Activated CD4-positive, alpha-beta T cell treated with anti-CD3 and anti-CD28 coated beads for 24 hours (primary cell): ENCODE measurements at places on chromosomes 7 and 10.
A peak's percentile ranks its signal among the peaks of the same experiment; 100 is the strongest.

GRCh38 chr7:155850001-155850436 lies 37.8 kb upstream of the SHH start:
- no peak for DNase-seq

GRCh38 chr7:140196361-140197217 lies 19.8 kb upstream of the KDM7A start:
- no peak for DNase-seq

- no peak for DNase-seq
These were observed 5.4 kb downstream of the RELN start for GRCh38 chr7:103984050-103984449.

GRCh38 chr7:17709127-17709526 lies 231.2 kb downstream of the SNX13 start:
- no peak for DNase-seq

- no peak for DNase-seq
These were observed 8.6 kb downstream of the WNT16 start for GRCh38 chr7:121337398-121337797.

- no peak for DNase-seq
These were observed 108.7 kb downstream of the TYW1 start for GRCh38 chr7:67105377-67105776.

GRCh38 chr7:12670743-12671520 lies 16.5 kb upstream of the ARL4A start:
- no peak for DNase-seq

DNA sequence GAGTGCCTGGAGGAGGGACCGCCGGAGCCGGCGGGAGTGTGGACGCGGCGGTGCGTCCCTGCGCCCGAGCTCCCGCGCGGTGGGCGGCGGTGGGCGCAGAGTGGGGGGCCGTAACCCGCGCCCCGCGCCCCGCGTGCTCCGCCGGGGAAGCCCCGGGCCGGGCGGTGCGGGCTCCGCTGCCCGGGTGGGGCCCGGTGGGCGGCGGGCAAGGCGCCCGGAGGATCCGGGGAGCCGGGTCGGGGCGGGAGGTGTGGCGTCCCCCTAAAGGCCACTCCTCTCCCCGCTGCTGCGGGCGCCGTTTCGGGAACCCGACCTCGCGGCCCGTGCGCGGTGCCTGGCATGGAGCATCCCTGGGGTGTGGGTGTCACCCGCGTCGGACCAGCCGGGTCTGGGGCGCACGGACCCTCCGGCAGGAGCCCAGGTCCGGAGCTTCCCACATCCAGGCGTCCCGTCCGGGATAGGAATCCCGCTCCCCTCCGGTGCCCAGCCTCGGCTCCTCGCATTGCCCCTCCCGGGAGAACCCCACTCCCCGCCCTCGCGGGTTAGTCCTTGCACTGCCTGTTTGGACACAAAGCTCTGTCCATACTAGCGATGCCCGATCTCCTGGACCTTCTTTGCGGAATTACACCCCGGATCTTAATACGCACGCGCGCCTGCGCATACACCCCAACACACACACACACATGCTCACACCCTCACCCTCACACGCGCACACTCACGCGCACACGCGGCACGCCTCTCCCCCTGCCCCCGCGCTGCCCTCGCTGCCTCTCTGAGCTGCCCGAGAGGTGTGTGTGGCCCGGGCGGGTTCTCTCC lies 723 bp downstream of the MTURN start:
- peak; percentile 42 for DNase-seq

DNA sequence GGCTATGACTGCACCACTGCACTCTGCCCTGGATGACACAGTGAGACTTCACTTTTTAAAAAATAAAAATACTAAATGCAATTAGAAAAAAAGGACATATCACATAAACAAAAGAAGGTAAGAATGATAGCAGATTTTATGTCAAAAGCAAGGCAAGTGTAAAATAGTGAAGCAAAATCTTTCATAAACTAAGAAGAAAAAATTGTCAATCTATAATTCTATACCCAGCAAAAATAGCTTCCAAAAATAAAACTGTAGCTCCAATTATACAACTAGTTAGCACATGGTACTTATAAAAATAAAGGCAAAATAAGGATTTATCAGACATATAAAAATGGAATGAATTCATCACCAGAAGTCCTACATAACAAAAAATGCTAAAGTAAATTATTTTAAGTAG lies 85.4 kb upstream of the SVIL start:
- DNase-seq: no peak

DNA sequence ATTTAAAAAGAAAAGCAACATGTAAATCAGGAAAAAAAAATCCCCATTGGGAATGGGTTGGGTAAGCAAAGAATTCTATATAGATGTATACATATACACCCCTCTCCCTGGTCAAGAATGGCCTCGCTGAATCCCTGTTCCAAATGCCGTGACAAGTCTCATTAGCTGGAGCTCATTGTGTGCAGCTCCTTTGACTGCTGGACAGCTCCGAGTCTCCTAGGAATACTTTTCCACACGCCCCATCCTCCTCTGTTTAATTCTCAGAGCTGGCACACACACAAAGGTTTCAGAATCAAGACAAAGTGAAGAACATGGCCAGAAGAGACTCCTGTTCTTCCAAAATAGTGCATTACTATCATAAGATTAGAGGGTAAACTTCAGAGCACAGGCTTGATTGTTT lies 130.9 kb upstream of the MKLN1 start:
- DNase-seq: no peak

GRCh38 chr10:118042827-118043242 lies 3.9 kb downstream of the RAB11FIP2 start:
- no peak for DNase-seq

GRCh38 chr7:138961159-138961558 lies 20.0 kb downstream of the KIAA1549 start:
- DNase-seq: no peak

DNA sequence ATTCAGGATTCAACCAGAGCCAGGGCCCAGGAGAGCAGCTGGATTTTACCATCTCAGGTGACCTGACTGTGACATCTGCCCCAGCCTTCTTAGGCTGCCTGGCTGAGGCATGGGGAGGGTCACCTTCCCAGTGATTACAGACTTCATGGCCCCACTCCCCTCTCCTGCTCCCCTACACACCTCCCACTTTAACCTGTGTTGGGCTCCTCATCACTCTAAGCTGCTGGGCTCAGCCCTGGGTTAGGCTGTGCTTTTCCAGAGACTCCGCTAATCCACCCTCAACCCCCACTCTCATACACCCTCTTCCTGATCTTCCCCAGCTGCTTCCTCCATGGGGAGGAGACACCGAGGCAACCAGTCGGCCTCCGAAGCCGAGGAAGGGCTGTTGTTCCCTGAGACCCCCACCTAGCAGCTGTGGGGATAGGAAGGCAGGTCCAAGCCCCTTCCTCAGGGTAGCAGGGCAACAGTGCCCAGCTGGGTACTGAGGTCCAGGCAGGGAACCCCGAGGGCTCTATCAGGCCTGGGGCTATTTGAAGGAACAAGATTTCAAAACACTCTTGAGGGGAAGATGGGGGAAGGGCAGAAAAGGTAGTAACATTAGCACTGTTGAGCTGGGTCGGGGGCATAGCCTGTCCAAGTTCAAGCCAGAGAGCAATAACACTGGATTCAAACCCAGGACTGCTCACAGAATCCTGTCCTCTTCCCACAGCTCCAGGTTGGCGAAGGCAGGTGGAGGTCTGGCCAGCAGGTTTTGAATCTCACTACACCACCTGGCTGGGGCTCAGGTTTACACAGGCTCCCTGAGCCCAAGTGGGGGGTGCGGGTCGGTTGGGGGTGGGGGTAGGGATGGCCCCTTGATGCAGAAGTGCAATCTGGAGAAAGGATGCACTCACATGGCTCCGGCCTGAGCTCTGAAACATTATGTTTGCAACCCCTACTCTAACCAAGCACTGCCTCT lies 1.8 kb downstream of the IMPDH1 start:
- DNase-seq: no peak

DNA sequence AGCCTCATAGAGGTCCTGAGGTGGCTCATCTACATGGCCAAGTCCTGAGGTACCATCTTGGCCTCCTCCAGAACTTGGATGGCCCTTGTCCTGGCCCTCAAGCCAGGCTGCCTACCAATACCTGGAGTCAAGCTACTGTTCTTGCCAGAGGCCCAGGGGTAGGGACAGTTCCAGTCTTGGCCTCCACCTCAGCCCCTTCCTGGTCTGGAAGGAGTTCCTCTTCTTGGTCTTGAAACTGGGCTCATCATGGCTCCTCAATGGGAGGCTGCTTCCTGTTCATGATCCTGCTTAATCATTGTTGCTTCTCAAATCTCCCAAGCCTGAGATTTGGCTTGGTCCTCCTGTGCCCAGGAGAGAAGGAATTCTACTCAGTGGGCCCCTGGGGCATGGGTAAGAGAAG lies 3.9 kb downstream of the HPS6 start:
- DNase-seq: no peak

DNA sequence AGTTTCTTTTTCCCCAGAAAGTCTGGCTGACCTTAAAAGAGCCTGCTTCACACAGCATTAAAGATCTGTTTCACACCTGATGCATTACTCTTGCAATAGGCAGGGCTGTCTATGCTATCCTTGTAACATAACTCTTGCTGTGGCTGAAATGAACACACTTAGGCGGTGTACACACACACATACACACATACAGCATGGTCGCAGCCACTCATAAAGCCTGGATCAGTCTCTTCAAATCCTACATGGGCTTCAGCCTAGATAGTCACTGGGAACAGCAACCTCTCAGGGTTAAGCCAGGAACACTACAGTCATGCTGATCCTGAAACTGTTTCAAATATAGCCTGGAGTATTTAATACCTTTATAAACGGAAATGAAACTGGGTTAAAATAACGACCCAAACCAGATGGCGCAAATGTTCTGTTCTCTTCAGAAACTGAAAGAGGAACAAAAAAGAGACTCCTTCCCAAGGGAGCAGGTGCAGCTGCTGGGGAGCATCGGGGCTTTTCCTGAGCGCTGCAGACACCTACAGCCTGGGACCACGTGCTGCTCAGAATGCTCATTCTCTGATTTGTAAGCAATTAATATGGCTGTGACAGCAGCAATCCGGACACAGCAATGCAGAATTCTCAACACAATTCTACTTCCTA lies 61.0 kb upstream of the SFMBT2 start:
- no peak for DNase-seq

DNA sequence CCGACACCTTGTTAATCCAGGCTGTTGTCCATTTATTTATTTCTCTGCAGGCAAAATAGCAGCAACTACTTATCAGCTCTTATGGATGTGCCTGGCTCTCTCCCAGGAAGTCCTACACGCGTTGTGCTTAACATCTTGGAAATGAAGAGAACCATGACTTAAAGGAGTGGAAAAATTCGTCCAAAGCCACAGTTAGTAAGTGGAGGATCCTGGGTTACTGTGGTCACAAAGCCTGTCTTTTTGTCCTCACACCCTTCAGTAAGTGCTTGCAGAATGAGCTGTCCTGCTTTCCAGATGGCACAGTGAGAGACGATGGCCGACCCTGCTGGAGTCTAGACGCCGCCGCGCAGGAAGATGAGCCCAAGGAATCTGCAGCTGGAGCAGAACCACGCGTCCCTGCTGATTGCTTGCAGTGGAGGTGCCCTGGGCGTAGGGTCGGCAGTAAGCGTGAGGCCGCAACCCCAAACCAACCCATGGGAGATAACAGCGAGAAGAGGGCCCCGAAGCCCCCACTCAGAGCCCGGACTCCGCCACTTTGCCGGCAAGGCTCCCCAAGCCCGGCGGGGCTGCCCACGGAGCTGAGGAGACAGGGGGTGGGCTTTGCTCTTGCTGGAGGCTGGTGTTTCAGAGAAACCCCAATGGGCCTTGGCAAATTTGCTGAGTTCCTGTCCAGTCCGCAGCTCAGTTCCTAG lies 178.6 kb downstream of the CXCL12 start:
- no peak for DNase-seq

GRCh38 chr7:67711706-67712105 lies 715.1 kb downstream of the TYW1 start:
- no peak for DNase-seq

DNA sequence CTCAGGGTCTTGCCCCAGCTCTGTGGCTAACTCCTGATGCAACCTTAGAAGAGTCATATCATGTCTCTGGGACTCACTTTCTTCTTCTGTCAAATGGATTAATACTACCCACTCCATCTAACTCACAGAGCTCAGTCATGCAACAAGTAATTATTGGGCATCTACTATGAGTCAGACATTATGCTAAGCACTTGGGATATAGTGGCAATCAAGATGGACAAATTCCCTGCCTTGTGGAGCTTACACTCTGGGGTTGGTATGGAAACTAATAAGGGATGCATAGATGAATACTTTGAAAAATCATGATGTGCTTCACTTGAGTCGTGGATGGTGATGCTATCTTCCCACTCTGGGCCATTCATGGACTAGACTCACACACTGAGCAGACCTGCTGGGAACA lies 88.9 kb downstream of the KCNMA1 start:
- DNase-seq: no peak

DNA sequence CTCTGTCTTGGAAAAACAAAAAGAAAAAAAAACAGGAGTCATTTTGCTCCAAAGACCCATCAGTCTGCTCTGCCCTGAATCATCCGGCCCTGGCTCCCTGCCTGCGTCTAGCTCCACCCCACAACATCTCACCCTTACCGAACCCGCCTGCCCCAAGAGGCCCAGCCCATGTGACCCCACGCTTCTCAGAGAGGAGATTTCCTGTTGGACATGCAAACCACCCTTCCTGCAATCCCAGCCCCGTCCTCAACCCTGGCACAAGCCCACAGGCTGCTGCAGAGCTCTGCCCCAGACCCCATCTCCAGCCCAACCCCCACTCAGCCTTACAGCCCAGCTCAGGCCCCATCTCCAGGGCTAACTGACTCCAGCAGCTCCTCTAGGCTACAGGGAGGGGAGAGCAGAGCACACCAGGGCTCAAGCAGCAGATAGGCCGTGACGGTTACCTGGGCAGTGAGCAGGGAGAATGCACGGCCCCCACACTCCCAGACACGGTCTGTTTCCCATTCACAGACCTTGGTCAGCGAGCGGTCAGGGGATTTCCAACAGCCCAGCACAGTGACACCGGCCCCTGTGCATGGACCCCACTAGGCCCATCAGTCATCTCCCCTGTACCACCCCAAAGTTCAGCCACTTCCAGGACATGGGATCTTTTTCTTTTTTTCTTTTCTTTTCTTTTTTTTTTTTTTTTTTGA lies 69.9 kb upstream of the GTF2I start:
- DNase-seq: no peak

- DNase-seq: no peak
These were observed 43.7 kb upstream of the BPGM start for GRCh38 chr7:134602881-134603451.

- no peak for DNase-seq
These were observed 4.8 kb upstream of the KCP start for GRCh38 chr7:128915271-128915819.

- no peak for DNase-seq
These were observed 560.6 kb downstream of the GATA3 start for GRCh38 chr10:8615118-8615517.

DNA sequence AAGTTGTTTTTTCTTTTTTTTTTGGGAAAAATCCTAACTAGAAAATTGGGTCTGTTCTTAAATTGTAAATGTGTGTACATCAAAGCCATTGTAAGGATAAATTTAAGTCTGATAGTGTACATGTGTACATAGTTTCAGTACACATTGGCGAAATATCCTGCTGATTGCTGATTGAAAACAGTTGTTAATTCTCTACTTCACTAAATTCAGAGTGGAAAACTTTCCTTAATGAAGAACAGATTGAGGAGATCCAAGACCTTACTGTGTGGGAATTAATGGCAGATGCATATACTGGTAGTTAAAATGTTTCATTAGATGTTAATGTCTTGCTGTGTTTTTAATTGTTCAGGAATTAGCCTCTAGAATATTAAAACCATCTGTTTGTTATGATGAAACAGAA lies 506.0 kb downstream of the AUTS2 start:
- no peak for DNase-seq
